GOT3 (cell line): ENCODE measurements at places on chromosomes 16 and 17.
A peak's percentile ranks its signal among the peaks of the same experiment; 100 is the strongest.

DNA sequence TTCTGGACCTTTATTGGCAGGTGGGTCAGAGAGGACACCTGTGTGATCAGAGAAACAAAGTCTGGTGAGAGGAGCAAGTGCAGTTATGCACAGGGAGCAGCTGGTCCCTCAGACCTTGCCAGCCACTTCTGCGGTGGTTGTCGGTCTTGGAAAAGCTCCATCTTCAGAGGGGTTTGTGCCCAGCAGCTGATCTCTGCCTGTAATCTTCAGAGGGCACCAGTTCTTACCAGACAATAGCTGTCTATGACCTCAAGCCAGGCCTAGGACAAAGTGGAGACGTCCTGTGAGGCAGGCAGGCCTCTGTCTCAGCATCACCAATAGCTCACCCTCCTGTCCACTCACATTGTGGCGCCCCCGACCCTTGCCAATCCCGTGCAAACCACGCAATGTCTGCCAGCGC, 66.5 kb upstream of the TBX2 start:
- no peak for DNase-seq

DNA sequence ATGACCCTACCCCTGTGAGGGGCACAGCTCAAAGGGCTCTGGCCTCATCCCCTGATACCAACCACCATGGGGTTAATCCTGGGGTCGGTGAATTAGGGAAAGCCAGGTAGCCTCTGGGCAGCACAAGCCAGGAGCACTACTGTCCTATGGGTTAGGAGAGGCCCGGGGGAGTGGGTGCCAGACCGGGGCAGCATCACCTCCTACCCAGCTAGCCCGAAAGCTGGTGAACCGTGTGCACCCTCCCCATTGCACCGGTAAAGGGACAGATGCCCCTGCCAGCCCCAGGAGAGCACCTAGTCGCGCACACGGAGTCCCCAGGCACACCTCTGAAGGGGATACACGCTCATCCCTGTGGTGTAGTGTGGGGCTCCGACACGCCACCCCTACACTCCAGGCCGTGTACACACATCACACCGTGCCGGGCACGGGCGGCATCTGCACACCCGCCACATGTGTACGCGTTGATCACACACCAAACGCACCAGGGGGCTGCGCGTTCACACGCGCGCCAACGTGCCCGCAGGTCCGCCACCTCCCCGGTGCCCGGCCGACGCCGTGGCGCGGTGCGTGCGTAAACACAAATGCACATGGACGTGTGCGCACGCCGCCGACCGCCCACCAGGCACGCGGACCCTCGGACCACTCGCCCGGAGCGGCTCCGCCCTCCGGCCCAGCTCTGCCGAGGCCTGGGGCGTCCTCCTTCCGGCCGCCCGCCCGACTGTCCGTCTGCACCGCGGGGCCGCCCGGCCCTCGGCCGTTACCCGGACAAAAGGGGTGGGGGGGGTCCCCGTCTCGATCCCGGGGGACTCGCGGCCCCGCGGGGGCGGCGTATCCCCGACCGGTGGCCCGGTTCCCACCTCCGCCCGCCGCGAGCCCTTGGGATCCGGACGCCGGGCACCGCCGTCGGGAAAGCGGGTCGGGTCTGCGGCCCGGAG, 785 bp downstream of the UBALD1 start:
- DNase-seq, result no peak

DNA sequence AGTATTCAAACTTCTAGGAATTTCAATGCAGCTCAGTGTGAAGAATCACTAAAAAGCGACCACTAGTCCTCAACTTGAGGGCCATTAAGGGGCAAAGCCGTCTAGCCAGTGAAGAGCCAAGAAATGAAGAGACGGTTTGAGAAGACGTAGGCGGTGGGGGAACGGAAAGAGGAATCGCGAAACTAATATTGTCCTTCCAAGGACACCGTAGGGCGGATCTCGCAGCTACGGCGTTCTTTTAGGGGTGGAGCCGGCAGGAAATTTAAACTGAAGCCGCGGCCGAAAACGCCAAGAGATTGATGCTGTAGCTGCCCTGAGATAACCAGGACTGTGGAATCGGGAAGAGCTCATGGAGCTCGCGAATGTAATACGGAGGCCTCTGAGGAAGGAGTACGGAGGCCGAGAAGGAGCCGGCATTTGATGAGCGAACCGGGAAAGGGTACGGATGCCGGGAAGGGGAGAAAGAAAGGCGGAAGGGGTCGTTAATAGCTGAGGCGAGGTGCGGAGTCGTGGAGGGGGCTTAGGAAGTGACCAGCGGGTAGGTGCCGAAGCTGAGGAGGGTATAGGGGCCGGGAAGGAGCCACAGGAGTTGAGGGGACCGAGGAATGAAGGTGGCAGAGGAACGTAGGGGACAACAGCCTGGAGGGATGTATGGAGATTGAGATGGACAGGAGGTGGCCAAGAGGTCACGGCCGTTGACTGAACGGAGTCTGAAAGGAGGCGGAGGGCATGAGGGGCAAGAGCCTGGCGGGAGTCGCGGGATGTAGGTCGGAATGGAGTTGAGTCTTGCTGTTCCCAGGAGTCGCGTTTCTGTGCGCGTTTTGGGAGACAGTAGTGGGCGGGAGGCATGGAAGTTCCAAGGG, at the start of gene DBF4B:
TSS of gene DBF4B (plus strand) at position 265 of the 863 bp plus-strand sequence. CDS start at position 421, 156 bp downstream.
- DNase-seq, result peak; percentile 65

DNA sequence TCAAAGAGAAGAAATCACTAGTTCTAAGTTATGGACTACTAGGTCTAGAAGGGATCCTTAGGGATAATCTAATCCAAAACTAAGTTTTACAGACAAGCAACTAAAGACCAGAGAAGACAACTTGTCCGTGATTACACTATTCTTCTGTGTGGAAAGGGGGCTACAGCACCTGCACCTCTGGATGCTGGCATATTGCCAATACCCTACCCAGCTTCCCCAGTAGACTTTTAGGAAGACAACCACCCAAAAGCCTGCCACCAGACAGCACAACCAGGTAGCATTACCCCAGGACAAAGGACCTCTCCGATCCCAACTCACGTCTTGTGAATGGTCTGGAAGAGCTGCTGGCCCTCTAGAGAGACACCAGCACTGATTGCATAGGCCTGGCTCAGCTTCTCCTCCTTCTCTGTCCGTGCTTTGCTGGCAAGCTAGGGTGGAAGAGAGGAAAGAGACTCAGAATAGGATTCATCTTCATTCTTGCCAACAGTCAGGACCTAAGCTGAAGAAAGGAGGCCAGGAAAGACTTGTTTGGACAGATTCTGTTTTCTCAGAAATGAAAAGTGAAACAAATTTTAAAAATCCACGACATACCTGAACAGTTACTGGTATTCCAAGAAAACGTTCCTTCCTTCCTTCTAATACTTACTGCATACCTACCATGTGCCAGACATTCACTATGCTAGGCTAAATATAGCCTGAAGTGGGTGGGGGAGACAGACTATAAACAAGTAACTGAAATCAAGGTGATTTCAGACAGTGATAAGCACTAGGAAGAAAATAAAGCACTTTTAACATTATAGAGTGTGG, 25.3 kb upstream of the TMEM101 start:
- no peak for DNase-seq

DNA sequence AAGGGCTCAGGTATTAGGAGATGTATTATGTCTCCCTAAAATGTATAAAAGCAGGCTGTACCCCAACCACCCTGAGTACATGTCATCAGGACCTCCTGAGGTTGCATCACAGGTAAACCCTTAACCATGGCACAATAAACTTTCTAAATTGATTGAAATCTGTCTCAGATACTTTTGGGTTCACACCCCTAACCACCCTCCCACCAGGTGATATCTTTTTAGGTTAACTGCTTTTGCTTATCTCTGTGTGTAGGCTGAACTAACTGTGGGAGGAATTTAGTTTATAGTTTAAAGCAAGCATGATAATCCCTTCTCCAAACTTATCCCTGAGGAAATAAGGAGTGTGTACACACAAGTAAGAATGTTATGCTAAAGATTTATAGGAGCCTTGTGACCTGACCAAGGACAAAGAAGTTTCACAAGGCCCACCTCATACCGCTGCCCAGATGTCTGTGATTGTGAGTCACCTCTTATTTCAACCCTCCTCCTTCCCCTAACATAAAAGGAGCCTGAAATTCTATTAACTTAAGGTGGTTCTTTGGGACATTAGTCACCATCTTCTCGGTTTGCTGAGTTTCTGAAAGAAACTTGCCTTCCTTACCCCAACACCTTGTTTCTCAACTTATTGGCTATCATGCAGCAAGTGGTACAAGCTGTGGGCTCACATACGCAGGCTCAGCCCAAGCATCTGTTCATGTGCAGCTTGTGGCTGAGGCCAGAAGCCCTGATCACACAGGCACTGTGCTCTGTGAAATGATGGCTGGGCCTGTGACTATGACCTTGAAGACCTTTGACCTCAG, 11.3 kb downstream of the PRSS22 start:
- DNase-seq, result no peak

DNA sequence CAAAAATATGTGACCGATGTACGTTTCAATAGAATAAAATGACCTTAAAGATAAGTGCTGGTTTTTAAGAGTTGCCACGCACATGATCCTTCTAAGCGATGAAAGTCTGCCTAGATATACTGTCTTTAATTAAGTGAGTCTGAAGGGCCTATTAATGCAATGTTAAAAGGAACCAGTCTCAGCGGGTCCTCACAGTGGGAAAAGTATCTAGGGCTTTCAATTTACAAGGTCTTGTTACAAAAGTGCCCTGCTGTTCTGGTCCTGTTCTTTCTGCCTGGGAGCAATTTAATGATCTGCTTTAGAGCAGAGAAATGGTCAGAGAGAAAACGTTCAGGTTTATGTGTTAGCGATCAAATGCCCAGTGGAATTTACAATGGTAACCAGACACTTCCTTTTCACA, 864.0 kb downstream of the KCNJ2 start:
- DNase-seq, result no peak

GRCh38 chr17:46273541-46274236, 21.2 kb upstream of the LRRC37A start:
- no peak for DNase-seq

GRCh38 chr17:61400066-61400716, 548 bp downstream of the TBX2 start:
- peak; percentile 54 for DNase-seq
